Tibial nerve (tissue), 4 donors: ENCODE measurements at places on chromosomes 7 and 10. TPM values are rescaled to one million over a fixed set of nuclear protein-coding genes. Genes with fewer than 3 reads are reported as not detected.

The CEP55 gene
- 5.7 TPM for total RNA-seq

The SRRM3 gene
- total RNA-seq: 2.1 TPM

The FFAR4 gene
- 0.90 TPM for total RNA-seq

The BTBD16 gene
- total RNA-seq: 1.2 TPM

The PRR15 gene
- total RNA-seq: 4.8 TPM

The SLC13A1 gene
- not detected for total RNA-seq

The KCNMA1 gene
- 19.9 TPM for total RNA-seq

The FAM24A gene
- total RNA-seq: not detected

The FAM25G gene
- total RNA-seq: not detected

The ITGA8 gene
- 8.7 TPM for total RNA-seq
